IPS-NIHi11 (cell line): ENCODE measurements at places on chromosomes 2 and 18.

DNA sequence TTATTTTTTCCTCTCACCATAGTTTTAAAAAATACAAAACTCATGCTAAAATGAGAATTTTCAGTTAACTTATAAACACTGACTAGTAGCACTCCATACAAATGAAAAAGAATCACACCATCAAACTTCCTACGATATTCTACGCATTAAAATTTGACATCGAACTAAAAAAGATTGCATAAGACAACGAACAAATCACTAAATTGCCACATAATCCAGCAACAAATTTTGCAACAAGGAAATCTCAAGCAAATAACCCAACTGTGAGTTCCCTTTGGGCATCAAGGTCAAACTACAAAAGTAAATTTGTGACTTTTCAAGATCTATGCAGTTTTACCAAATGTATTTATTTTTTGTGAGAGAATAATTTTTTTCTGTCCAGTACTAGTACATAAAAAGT is 1.5 kb downstream of the MAP3K2 start:
- DNase-seq, result no peak

DNA sequence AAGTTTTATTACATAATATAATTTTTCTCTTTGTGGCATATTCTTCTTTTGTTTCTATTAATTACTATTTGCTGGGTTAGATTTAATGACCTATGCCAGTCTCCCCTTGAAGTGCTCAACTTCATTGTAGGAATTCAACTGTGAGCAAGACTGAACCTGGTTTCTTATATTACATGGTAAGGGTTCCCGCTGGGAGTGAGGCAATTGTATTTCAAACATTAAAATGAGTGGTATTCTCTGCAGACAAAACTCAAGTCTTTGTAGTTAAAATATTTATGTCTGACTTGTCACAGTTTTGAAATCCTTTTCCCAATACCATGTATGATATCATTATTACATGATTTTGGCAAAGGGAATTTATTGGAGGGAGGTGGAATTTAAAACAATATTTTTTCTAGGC is 278.7 kb downstream of the GULP1 start:
- no peak for DNase-seq

DNA sequence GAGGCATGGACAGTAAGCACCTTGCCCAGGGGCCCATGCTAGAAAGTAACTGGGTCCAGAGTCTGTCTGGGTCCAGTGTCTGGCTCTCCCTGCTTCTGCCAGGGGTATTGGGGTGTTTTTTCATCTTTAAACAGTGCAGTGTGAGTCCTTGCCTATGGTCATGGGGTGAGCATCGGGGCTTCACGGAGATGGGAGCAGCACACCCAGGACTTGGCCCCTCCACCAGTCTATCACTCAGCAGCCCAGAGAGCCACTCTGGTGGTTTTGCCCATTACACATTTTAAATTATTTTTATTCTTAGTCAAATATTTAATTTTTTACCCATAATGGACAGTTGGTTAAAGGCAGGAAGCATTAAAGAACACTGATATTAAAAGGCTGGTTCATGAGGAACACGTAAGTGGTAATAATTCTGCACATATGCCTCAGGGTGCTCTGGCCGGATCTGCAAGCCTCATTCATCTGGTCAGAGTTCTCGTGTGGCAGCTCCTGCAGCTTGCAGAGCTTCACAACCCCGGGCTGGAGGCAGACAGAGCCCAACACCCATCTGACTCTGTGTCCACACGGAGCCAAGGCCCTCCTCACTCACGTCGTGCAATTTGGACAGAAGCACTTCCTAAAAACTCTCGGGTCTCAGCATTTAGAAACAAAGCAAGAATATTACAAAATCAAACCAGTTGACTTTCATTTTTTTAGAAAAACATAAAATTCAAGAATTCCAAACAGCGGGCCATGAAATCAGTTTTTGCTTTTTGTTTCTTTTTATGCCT is 204.1 kb downstream of the CTIF start:
- no peak for DNase-seq

- DNase-seq, result no peak
These were observed 268.5 kb downstream of the SATB2 start for GRCh38 chr2:199189229-199189628.

- DNase-seq, result no peak
These were observed 6.3 kb upstream of the SLC1A4 start for GRCh38 chr2:64982932-64983331.
